ENCODE measurements at places on chromosomes 7 and 10. TPM values are rescaled to one million over a fixed set of nuclear protein-coding genes. Genes with fewer than 3 reads are reported as not detected.

Gene ACTL6B
- total RNA-seq: not detected

Gene C7orf57
- not detected for total RNA-seq

- DNase-seq: no peak
These were observed 28.9 kb downstream of the CPA1 start for GRCh38 chr7:130409067-130409711.

GRCh38 chr7:105198223-105198622 is 184.2 kb downstream of the KMT2E start:
- DNase-seq: peak; percentile 15

- DNase-seq: no peak
These were observed 28.9 kb upstream of the FZD1 start for GRCh38 chr7:91235211-91235832.

GRCh38 chr10:92530891-92531535 is 42.9 kb downstream of the IDE start:
- peak; percentile 16 for DNase-seq

- no peak for DNase-seq
These were observed 5.7 kb downstream of the OSBPL3 start for GRCh38 chr7:24974026-24974832.

GRCh38 chr10:110992006-110992800 is 72.8 kb downstream of the SHOC2 start:
- no peak for DNase-seq
